ENCODE measurements at places on chromosomes 2 and 18.
A peak's percentile ranks its signal among the peaks of the same experiment; 100 is the strongest.

- no peak for DNase-seq
These were observed 462.7 kb downstream of the METTL4 start for GRCh38 chr18:2108591-2108990.

- DNase-seq: no peak
These were observed 117.3 kb downstream of the CDC42EP3 start for GRCh38 chr2:37554155-37554510.

DNA sequence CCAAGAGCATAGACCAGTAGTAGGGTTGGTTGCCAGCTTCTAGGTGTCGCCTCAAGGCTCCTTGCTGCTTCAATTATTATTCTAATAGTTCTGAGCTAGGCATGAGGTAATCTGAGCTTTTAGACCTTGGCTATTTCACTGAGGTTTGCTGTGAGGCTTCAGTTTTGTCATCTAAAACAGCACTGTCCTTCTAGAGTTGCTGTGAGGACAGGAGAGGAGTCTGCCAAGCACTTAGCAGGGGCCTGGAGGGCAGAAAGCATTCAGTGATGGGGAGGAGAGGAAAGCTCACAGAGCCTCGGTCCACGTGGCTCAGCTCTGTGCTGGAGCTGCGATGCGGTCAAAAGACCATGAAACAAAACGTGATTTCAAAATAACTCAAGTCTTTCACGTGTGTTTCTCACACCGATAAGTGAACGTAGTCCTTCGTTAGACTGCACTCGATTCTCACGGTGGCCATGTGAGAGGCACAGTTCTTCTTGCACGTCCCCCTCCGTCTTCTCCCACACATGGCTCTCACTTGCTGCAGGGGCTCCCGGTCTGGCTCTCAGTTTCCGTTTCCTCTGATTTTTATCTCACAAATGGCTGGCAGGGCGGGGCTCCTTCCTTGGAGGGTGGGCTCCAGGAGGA, 113.7 kb downstream of the B3GNT2 start:
- peak; percentile 56 for DNase-seq

DNA sequence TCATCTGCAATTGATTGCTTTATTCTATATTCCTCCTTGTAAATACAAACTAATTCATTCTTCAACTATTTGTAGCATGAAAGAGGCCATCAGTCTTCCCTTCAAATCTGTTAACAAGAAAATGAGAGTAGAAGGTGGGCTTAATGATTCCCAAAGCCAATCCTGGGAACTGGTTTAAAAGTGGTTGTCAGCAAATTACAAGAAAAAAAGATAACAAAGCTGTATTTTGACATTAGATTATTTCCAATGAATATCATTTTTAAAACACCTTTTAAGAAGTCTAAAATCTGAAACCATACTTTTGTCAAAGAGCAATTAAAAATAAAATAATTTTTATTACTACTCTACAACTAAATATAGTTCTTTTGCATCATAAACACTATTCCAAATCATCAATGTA, 139.2 kb downstream of the DYM start:
- DNase-seq: no peak

- DNase-seq: no peak
These were observed 153.1 kb upstream of the LMAN1 start for GRCh38 chr18:59512025-59512755.

- no peak for DNase-seq
These were observed 30.6 kb upstream of the EPC2 start for GRCh38 chr2:148614014-148614321.

Data from activated T-cell treated with anti-CD3 and anti-CD28 coated beads, Interleukin-2, amount 50 U/mL, for 48 hours (primary cell).